ENCODE measurements at places on chromosomes 1 and 21.
A peak's percentile ranks its signal among the peaks of the same experiment; 100 is the strongest.

DNA sequence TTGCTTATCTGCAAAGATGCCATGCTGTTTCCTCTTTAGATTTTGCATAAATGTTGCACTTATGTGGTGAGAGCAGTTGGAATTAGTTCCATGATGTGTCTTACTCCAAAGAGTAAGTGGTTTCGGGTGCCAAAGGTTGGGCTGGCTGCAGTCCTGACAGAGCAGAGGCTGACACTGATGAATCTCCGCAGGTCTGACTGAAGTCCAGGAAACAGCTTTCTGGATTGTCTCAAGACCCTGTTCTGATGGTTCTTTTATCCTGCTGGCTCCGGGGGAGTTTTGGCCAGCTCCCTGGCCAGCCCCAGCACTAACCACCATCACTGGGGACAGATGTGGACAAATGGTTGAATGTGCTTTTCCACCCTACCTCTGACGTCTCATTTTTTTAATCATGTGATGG lies 207.2 kb upstream of the KIAA0040 start:
- no peak for DNase-seq

DNA sequence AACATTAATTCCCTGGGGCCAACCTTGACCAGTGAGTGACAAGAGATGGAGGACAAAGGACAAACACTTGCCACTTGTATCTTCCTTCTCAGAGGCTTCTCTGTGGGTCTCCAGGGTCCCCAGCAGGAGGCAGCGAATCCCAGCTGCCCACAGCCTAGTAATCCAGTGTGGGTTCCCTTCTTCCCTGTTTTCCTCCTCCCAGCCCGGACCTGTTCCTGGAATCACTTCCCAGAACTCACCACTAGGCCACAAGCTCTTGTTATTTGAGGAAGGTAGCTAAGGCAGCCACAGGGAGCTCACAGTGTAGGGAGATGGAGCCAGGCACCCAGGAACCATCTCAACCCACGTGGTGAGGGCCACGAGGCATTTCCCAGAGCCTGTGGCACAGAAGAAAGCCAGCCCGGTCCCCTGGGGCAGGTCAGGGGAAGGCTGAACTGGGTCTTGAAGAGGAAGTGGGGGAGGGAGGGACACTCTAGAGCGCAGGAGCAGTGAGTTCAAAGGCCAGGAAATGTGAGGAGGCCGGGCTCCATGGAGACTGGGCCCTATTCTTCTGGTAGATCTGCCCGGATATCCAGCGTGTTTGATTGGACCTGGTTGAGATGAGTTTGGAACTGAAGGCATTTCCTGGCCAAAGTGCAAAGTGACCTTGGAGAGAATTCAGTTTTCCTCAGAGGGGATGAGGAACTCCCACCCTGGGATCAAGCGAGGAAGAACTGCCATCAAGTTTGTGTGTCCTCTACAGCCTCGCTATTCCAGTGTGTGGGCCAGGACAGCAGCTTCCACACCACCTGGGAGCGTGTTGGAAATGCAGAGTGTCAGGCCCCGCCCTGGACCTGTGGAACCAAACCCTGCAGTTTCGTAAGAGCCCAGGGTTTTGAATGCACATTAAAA lies 20.3 kb upstream of the C2CD2 start:
- no peak for DNase-seq

DNA sequence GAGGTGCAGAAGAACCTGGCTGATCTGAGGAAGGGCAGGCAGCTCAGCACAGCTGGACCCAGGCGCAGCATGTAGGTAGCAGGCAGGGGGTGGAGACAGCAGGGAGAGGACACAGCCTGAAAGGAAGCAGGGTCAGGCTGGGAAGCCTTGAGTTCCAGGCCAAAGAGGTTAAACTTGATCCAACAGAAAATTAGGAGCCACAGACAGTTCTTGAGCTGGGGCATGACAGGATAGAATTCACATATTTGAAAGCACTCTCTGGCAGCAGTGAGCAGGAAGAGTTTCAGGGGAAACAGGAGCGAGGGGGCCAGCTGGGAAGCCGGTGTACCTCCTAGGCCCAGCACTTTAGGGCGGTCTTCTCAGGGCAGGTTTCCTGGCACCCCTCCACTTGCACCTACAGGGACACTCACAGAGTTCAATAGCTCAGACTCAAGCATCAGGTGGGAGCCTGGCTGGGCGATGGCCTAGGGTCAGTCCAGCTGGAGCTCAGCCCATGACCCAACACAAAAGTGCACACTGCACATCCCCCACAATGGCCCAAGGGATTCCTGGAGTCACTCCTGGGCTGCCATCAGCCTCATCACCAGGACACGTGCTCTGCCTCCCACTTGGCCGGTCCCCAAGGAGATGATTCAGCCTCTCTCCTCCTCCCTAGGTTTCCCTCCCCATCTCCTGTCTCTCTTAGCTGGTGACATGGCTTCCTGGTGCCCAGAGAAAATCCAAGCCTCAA lies 22.7 kb downstream of the MATN1 start:
- DNase-seq, result no peak

- DNase-seq, result no peak
Measured at GRCh38 chr1:174344162-174344561, 103.6 kb upstream of the GPR52 start.

GRCh38 chr1:109792056-109792831 lies 28.5 kb upstream of the EPS8L3 start:
- no peak for DNase-seq

DNA sequence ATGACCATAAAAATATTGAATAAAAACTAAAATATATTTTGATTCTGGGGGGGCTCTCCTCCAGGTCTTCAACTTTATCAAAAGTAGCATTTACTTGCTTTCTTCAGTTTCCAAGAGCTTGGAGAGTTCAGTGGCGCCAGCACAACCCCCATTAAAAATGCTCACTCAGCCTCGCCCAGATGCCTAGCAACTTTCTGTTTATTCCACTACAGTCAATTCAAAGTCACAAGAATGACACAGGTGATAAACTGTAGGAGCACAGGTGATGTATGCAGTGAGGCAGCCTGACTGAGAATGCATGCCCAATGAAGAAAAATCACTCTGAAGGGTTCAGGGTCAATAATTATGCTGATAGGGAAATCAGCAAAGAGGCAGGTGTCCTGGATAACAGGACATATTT lies 159.4 kb upstream of the ATP1B1 start:
- no peak for DNase-seq

DNA sequence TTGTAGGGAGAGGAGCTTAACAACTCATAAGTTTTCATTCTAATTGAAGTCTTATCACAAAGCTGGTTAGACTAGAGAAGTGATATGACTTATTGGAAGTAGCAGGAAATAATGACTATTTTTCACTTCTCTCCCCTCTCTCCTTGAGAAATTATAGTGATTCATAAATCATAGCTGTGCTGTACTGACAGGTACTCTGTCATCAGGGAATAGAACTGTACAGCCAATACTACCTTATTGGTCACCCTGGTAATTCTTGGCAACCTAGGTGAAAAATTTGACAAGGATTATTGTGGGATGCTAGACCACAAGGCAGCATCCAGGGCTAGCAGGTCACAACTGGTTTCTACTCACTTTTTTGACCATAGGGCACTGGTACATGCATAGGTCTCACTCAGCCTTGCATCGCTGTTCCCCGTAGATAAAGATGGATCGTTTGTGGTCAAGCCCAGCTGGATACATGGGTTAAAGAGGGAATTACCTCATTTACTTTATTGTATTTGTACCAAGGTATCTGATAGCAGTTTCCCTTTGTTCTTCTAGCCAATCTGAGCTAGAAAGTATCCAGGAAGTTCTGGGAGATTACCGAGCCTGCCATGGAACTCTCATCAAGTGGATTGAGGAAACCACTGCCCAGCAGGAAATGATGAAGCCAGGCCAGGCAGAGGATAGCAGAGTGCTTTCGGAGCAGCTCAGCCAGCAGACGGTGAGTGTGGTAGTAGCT lies 113.6 kb downstream of the MACF1 start:
- DNase-seq, result no peak

GRCh38 chr1:82844911-82845827 lies 1044.4 kb downstream of the ADGRL2 start:
- no peak for DNase-seq

DNA sequence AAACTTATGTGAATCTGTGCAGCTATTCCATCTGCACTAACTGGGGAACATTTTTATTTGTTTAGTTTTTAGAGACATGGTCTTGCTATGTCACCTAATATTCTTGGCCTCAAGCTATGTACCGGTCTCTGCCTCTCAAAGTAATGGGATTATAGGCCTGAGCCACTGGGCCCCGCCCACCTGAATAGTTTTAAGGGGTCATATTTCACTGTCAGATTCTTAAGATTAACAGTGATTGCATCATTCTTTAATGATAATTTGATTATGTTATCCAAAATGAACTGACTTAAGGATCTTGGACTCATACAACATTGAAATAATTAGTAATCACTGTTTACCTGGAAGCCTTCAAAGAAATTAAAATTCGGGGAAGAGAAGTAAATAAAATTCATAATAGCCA lies 12.6 kb upstream of the KLF18 start:
- DNase-seq, result no peak

- DNase-seq, result no peak
Measured at GRCh38 chr1:147475488-147475887, 65.8 kb upstream of the BCL9 start.

DNA sequence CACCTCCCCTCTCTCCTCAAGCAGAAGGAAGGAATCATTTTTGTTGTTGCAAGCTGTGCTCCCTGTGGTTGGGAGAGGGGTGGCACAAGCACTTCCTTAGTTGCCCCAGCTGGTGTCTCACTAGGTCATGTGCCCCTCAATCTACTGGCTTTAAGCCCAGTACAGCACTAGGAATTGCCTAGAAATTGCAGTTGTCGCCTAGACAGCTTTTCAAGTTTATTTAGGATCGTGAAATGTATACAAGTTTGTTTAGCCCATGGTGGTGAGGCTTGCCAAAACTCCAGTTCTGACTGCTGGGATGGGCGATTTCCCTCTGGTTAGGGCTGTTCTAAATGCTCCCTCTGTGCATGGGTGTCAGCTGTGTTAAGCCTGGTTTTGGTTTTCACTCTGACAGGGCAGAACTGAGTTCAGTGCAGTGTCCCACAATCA lies 126.8 kb upstream of the ZNF644 start:
- DNase-seq, result no peak

- DNase-seq, result no peak
Measured at GRCh38 chr1:169078163-169078883, 28.2 kb upstream of the ATP1B1 start.

GRCh38 chr1:100861379-100861778 lies 33.3 kb downstream of the EXTL2 start:
- no peak for DNase-seq

- no peak for DNase-seq
Measured at GRCh38 chr1:75449998-75450397, 160.9 kb downstream of the SLC44A5 start.

GRCh38 chr1:230394134-230394533 lies 32.0 kb downstream of the PGBD5 start:
- DNase-seq, result no peak

DNA sequence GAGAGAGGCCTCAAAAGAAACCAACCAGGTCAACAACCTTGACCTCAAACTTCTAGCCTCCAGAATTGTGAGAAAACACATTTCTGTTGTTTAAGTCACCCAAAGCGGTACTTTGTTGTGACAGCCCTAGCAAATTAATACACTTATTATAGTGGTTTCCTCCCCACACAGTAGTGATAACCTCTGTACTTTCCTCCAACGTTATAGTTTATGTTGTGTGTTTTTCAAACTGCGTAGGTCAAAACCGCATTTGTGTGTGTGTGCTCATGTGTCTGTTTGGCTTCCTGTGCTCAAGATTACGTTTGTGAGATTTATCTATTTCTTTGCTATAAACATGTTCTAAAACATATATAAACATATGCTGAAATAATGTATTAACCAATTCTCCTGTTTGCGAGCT lies 667.8 kb upstream of the USP24 start:
- DNase-seq, result no peak

DNA sequence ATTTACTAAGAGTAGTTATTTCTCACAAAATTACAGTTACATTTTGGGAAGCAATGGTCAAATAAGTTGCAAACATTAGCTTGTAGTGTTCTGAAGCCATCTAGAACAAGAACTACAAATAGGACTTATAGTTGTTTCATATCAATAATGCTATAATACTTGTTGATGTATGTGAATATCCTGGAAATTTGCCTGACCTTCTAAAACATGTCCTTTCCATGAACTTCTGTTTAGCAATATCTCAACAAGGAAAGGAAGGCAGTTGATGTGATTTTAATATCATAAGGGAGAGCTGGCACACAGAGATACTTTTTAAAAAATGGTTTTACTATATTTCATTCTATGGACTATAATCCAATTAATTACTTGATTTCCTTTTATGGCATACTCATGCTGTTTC lies 47.1 kb upstream of the SAMSN1 start:
- DNase-seq, result no peak

- DNase-seq, result peak; percentile 82
Measured at GRCh38 chr1:7704214-7705047, 66.7 kb upstream of the VAMP3 start.

- no peak for DNase-seq
Measured at GRCh38 chr1:169999761-170000160, 74.7 kb downstream of the KIFAP3 start.

- DNase-seq, result no peak
Measured at GRCh38 chr1:116921301-116921885, 11.7 kb downstream of the PTGFRN start.

DNA sequence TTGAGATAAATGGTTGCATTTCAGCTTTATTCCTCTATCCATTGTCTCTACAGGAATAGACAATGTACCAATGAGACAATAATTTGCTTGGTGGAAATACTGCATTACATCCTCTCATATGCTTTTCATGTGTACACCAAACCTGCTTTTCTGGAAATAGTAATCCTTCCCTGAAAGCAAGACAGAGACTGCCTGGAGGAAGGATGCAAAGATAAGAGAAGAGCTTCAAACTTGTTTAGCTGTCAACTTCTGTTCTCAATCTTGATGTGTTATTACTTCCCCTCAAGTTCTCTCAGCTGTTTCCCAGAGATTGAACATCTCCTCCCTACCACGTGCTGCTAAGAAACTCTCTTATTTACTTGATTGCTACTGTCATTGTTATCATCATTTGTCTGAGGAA lies 1125.4 kb upstream of the TMPRSS15 start:
- DNase-seq, result no peak

- DNase-seq, result no peak
Measured at GRCh38 chr1:56501426-56501825, 77.9 kb downstream of the PLPP3 start.

GRCh38 chr1:147117109-147117508 lies 55.2 kb downstream of the PRKAB2 start:
- no peak for DNase-seq

GRCh38 chr1:15668089-15668754 lies 15.9 kb upstream of the PLEKHM2 start:
- no peak for DNase-seq

DNA sequence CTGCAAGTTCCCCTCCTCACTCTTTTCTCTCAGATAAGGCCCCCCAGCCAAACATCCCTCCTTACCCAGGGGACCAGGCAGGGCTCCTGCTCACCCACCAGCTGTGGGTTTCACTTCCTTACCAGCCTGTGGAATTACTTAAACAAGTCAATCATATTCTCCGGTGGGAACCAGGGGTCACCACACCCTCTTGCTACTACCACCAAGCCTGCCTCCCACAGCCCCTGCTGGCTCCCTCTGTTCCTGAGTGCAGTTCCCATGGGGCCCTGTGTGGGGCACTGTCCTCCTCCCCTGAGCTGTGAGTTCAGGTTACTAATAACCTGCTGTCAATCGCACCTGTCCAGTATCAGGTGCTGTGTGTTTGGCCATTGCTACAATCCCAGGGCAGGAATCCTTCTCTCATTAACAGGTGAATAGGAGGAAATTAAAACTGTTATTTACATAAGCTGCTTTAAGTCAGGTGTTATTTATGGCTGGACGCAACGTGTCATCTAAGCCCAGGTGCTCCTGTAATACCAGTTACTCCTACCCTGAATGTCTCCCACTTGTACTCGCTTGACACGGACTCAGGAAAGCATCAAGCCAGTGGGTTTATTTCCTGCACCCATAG lies 53.1 kb upstream of the LBR start:
- no peak for DNase-seq
